Naive B cell (primary cell): ENCODE measurements at places on chromosomes 12 and 14.

- no peak for DNase-seq
Measured at GRCh38 chr14:91327250-91327595, 82.7 kb upstream of the GPR68 start.

DNA sequence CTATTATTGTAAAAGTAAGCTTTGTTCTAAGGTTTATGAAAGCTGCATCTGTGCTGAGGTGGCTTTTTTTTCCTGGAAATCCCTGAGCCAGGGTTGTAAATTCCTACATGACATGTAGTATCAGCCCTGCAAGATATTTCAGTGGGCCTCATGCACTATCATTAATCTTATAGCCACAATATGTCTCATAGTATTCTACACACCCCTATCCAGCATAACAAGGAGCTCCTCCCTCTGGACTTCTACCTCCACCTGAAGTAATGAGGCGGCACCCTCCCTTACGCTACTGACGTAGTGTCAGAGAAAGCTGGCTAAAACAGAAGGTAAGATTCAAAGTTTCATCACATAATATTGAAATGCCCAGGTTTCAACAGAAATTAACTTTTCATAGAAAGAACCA is 35.5 kb downstream of the SLC5A8 start:
- DNase-seq: no peak

- DNase-seq: no peak
Measured at GRCh38 chr12:83122623-83122934, 435.9 kb downstream of the TMTC2 start.

DNA sequence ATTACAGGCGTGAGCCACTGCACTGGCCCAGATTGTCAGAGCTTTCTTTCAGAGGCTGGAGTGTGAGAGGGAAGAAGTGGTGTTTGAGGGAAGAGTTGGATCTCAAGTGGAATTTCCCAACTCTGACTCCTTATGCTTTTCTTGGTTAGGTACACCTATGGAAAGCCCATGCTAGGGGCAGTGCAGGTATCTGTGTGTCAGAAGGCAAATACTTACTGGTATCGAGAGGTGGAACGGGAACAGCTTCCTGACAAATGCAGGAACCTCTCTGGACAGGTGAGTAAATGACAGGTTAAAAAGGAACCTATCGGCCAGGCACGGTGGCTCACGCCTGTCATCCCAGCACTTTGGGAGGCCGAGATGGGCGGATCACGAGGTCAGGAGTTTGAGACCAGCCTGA is 14.9 kb downstream of the A2ML1 start:
- DNase-seq: no peak

DNA sequence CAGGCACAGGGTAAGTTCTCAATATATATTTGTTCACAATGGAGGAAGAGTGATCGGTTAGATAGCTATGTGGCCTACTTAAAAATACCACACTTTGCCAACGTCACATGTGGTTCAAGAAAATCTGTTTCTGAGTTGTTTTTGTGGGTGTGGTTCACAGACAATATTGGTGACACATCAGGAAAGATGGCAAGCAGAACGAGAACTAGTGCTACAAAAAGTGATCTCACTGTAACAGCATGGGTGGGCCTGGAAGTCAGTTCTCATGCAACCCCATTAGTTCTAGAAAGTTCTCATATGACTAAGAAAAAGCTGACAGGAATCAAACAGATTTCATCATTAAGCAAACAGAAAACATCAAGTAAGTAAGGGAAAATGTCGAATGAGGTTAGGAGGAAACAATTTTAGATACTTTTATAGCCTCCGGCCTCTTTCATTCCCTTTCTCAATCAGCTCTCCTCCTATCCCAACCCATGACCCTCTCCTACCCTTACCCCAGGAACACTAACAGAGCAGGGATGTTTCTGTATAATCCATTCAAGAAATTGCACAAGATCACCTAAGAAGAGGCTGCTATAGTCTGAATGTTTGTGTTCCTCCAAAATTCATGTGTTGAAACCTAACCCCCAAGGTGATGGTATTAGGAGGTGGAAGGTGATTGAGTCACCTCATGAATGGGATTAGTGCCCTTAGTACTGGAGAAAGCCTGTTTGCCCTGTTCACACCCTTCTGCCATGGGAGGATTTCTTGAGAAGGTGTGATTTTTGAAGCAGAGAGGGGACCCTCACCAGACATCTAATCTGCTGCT is 15.5 kb upstream of the NTN4 start:
- no peak for DNase-seq

DNA sequence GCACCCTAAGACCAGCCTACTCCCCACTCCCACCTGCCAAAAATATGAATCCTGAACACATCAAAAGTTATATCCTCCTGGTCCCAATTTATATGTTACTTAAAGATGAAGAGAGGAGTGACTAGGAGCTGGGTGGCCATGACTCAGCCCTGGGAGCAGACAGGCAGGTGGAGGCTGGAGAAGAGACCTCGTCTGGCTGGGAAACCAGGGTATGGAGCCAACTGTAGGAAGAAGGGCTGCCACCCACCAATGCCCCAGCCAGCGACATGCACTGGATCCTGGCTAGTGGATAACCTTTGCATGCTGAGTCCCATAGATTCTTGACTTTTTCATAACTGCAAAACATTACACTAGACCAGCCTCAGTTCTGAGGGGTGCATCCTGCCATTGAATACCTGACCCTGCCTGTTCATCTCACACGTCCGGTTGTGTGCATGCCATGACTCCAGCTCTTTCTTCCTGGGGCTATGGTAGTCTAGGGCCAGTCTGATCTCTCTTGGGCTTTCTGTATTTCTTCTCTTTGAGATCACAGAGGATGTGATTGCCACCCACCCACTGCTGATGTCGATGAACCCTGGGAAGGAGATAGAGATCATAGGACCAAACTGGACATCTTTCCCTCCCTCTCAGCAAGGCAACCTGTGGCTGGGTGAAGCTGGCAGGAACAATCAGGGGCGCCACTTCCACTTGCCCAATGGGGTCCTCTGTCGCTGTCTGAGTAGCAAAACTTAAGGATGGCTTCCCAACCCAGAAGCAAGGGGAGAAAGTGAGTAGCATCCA is 69.6 kb upstream of the DDX11 start:
- no peak for DNase-seq

- peak; percentile 49 for DNase-seq
Measured at GRCh38 chr14:89719366-89720075, 235.0 kb downstream of the EFCAB11 start.

DNA sequence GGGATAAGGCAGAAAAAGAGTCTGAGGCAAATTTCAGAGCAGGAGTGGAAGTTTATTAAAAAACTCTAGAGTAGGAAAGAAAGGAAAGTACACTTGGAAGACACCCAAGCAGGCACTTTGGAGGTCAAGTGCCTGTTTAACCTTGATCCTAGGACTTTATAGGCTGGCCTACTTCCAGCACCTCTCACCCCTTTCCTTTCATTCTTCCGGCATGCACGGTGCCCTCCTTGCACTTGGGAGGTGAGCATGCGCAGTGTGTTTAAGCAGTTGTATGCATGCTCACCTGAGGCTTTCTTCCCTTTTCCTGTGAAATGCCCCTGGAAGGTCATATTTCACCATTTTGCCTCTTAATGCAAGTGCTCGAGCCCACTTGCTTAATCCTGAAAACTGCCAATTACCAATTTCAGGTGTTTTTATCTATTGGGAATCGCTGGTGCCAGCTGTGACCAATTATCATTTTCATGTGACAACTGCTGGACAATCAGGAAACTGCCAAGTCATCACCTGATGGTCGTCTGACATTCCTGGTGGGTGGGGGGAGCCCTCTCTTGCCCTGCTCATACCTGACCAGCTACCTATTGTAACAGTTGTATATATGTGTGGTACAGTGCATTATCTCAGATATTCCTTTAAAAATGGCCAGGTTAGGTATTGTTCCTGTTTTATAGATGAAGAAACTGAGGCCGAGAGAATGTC is 53.5 kb downstream of the SUDS3 start:
- DNase-seq: no peak

DNA sequence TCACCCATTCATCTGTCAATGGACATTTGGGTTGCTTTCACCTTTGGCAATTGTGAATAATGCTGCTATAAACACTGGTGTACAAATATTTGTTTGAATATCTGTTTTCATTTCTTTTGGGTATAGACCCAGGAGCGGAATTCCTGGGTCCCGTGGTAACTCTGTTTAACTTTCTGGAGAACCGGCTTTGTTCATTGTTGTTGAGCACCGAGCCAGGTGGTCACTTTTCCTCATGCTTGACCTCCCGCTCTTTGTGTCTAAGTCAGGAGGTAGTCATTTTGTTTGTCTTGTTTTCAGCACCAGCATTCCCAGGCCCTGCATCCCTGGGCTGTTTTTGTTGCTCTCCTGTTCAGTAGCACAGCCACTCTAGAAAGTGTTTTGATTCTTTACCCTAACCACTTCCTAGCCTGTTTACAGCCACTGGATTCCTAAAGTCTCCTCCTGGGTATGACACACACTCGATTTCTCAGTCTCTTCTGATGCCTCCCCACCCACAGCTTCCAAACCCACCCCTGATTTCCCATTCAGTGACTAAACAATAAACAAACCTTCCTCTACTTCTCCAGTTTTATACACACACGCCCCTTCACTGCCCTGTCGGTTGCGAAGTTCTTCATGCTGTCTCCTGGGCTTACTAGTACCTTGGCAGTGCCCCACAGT is 37.9 kb downstream of the B4GALNT3 start:
- DNase-seq: no peak

DNA sequence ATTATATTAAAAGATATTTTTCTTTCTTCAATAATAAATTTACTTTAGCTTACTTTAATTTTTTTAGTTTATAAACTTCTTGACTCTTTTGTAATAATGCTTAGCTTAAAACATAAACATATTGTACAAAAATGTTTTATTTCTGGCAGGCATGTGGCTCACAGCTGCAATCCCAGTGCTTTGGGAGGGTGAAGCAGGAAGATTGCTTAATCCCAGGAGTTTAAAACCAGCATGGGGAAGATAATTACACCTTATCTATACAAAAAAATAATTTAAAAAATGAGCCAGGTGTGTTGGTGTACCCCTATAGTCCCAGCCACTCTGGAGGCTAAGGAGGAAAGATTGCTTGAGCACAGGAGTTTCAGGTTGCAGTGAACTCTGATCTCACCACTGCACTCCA is 120.7 kb downstream of the GPHN start:
- DNase-seq: no peak

GRCh38 chr12:121579190-121579791 is 1.5 kb downstream of the KDM2B start:
- peak; percentile 32 for DNase-seq

DNA sequence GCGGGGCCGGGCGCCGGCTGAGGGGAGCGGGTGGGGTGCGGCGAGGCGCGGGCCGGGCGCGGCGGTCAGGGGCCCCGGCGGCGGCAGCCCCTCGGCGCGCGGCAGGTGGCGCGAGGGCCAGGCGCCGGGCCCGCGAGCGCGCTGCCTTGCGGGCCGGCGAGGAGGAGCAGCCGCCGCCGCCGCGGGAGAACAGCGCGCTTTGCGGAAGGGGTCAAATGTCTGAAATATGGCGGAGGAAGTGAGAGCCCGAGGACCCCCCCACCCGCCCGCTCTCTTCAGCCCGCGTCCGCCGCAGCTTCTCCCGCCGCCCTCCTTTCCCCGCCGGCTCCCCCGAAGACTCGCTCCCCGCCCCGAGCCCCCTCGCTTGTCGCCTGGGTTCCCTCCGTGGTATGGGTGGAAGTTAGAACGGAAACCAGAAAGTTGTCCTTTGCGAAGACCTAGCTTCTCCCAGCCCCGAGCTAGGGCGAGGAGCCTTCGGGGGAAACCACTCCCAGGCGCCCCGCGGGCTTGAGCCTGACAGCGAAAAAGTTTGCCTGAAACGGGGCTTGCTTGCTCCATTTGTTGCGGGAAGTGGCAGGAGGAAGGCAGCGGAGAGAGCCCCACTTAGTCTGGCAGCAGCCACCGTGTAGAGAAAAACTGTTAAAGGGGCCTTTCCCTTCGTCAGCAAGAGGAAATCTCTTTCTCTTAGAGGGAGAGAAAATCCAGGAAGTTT is 551 bp downstream of the RAP1B start:
- peak; percentile 57 for DNase-seq

DNA sequence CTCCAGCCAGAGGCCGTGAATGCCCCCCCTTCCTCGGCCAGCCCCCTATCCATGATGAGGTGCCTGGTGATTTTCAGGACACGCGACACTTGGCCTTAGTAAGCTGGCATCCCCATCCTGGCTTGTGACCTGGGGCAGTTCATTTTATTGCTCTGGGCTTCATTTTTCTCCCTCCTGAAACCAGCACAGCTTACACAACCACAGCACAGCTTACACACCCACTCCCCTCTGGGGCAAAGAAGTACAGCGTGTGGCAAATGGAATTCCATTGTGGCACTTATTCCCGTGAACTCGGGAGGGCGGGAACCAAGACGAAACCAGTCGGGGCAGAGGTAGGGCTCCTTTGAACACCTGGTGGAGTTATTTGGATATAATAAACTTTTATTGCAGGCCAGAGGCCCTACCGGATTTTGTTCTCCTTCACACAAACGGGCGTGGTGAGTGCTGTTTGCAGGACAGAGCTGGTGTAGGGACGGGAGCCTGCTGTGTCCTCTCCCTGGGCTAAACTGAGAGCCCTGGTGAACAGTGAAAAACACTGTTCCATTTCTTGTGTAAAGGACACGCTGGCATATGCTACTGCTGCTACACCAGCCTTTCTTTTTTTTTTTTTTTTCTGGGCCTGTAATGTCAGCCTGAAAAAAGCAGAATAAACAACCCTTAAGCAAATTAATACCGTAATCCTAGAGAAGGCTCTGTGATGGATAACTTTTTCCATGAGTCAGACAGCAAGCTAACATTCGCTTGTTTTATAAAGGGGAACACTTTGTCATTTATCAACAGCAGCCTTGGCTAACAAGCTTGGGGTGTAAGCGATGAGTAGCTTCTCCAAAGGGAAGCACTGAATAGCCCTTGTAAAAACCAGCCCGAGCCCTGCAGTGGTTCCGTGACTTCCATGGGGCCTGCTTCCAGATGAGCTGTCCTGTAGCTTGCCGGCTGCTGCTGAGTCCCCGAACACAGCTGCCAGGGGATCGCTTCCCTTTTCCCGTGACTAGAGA is 29.3 kb downstream of the CD9 start:
- DNase-seq: no peak

DNA sequence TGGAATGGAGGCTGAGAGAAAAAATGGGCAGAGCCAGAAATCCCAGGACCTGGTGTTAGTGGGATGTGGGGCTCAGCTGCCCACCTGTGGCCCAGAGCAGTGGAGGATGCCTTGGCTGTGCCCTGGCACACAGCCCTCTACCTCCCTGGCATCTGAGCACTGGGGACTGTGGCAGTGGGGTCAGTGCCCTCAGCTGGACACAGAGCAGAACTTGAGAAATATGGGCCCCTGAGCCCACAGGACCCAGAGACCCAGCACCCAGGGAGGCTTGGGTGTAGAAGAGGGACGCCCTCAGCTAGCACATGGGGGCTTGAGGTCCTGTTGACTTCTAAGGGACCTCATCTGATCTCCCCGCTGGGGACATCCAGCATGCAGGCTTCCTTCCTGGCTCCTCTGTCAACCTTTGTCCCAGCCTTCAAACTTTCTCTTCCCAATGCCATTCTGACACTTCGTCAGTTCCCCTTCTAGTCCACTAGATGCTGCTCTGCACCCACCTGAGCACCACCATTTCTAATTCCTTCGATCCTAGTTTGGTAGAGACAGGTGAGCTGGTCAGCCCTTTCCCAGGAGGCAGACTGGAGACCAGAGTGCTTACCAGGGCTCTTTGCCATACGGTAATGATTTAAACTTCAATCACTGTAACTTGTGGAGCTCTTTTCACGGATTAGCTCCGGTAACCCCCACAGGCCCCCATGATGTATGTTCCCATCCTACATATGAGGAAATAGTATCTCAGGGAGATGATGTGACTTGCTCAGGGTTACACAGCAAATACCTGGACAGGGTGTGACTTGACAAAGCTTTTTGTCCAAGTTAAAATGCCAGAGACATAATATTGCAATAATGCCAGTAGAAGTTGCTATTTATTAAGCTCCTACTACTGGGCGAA is 143.7 kb downstream of the ASCL4 start:
- no peak for DNase-seq

- DNase-seq: no peak
Measured at GRCh38 chr12:119283310-119283709, 51.2 kb upstream of the CCDC60 start.
